ENCODE measurements at places on chromosomes 7 and 10. TPM values are rescaled to one million over a fixed set of nuclear protein-coding genes. Genes with fewer than 3 reads are reported as not detected.

The NXPH1 gene
- 0.95 TPM for total RNA-seq

The MCM10 gene
- total RNA-seq = 4.8 TPM

The AGAP9 gene
- total RNA-seq = 14.9 TPM

The CACNB2 gene
- total RNA-seq = 134 TPM

The ZPBP gene
- not detected for total RNA-seq

The GSTO2 gene
- total RNA-seq = 1.7 TPM

The KIAA1549 gene
- 13.6 TPM for total RNA-seq

The ADAM22 gene
- 4.1 TPM for total RNA-seq

The ZNF804B gene
- not detected for total RNA-seq

The CCDC136 gene
- 12.6 TPM for total RNA-seq

The EBLN1 gene
- not detected for total RNA-seq

The EPO gene
- total RNA-seq = 0.60 TPM

The CHN2 gene
- total RNA-seq = 19.0 TPM

The CALD1 gene
- total RNA-seq = 22.6 TPM

The POLR3A gene
- total RNA-seq = 19.5 TPM

The DIP2C gene
- total RNA-seq = 10.5 TPM

The WEE2 gene
- 0.09 TPM for total RNA-seq

The NANOS1 gene
- total RNA-seq = 1.5 TPM

The SLC39A12 gene
- total RNA-seq = 0.21 TPM

The AS3MT gene
- 11.4 TPM for total RNA-seq

The MYOF gene
- total RNA-seq = 22.4 TPM

The TMEM273 gene
- not detected for total RNA-seq

The RAB18 gene
- total RNA-seq = 19.0 TPM

The BUD23 gene
- 100.0 TPM for total RNA-seq

The NPY4R gene
- 1.2 TPM for total RNA-seq

The CC2D2B gene
- total RNA-seq = 0.15 TPM

The PRDX3 gene
- total RNA-seq = 204 TPM

The PRSS37 gene
- not detected for total RNA-seq

The WNT16 gene
- not detected for total RNA-seq

The SUMF2 gene
- total RNA-seq = 60.9 TPM

The LRRTM3 gene
- total RNA-seq = 2.5 TPM

The TMEM196 gene
- total RNA-seq = not detected

The AKR1D1 gene
- total RNA-seq = 0.28 TPM

The SFTPA1 gene
- not detected for total RNA-seq

The UTF1 gene
- not detected for total RNA-seq

The TSPAN33 gene
- 13.4 TPM for total RNA-seq

The BUD31 gene
- 66.9 TPM for total RNA-seq

All from cardiac muscle cell (in vitro differentiated cells and primary cell).